ENCODE measurements at places on chromosomes 12 and 14. TPM values are rescaled to one million over a fixed set of nuclear protein-coding genes. Genes with fewer than 3 reads are reported as not detected.
A peak's percentile ranks its signal among the peaks of the same experiment; 100 is the strongest.

- no peak for DNase-seq
These were observed 26.5 kb downstream of the TCTN1 start for GRCh38 chr12:110640275-110641025.

GRCh38 chr14:28406196-28406595, 360.4 kb upstream of the FOXG1 start:
- DNase-seq = peak; percentile 20

ANKRD9 gene
- total RNA-seq = 37.5 TPM

- DNase-seq = no peak
These were observed 85.7 kb downstream of the MYRFL start for GRCh38 chr12:69910694-69911093.

DNA sequence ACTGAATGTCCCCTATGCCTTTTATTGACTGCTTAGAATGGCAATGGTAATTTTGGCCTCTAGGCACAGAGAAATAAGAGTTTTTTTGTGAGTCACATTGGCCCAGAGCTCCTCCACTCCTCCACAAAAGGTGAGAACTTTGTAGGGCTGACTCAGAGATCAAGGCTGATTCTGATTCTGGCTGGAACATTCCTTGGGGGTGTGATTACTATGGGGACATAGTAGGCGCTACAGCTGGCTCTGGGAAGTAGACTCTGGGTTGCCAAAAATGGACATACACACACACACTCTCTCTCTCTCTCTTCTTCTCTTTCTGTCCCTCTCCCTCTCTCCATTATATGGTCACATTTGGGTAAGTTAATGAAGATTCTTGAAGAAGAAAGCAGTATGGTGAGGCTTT, 174.6 kb upstream of the DDHD1 start:
- peak; percentile 63 for DNase-seq

DNA sequence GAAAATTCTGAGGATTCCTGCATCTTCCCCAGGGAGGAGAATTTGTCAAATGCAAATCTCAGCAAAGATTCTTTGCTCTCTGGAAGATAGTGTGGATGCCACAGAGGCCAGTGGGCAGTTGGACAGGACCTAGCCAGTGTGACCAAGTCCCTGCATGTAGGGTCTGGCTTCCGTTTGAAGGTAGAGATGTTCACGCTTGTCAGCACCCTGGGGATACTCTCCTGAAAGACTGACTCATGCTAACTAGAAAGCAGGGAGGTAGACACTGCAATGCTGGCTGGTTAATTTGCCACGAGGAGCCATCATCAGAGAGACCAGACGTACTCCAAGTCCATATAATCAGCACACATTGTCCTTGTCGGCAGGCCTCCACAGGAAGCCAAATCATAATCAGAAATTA, 130.1 kb downstream of the SAMD4A start:
- no peak for DNase-seq

DNA sequence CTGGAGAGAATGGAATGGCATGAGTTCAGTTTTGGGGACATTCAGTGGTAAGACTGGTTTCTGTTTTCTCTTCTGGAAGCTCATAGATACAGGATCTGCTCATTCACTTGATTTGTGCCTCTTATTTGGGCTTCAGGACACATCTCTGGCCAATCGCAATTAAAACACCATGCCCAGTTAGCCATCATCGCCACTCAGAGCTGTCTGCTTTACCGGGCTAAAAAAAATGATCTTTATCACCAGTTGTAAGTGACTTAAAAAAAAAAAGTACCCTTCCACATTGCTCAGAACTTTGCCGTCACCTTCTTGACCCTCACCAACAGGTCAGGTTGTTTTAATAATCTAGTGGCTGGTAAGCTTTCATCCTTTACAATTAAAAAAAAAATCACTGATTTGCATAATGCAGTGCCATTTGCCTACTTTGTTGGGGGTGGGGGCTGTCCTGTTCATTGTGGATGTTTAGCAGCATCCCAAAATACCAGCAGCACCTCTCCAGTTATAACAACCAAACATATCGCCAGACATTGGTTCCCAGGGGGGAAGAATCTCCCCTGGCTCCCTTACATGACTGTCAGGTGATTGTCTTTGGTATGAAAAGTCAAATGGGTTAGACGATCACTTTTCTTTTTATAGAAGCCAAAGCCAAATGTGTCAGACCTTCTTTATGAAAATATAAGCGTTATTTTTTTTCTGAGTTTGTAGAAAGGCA, 150.1 kb downstream of the PRKCH start:
- no peak for DNase-seq

DNA sequence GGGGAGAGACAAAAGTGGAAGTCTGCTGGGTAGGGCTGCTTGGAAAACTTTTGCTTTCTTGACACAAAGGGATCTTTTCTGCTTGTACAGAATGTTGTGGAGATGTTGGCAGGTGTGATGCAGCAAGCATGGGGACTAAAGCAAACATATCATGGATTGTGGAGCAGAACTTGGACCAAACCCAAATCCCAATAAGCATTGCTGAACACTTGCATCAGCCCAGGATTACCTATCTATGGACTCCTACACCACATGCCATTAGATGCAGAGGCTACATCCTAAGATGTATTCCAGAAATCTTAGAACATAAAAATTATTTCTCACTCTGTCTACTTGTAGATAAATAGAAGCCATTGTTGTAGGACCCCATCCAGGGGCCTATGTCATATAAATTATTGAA, 44.7 kb upstream of the RERG start:
- DNase-seq = peak; percentile 53
